GM23338 (cell line): ENCODE measurements at places on chromosomes 5 and 9. TPM values are rescaled to one million over a fixed set of nuclear protein-coding genes. Genes with fewer than 3 reads are reported as not detected.

The TNC gene
- total RNA-seq: 2.7 and 3.7 TPM in 2 replicates

The XRCC4 gene
- total RNA-seq: 11.5 and 12.4 TPM in 2 replicates

The ZMYND19 gene
- 50.3 and 58.5 TPM in 2 replicates for total RNA-seq

The DCAF12 gene
- total RNA-seq: 20.7 and 27.5 TPM in 2 replicates

GRCh38 chr5:154791535-154791934 is 36.4 kb downstream of the LARP1 start:
- DNase-seq: no peak

DNA sequence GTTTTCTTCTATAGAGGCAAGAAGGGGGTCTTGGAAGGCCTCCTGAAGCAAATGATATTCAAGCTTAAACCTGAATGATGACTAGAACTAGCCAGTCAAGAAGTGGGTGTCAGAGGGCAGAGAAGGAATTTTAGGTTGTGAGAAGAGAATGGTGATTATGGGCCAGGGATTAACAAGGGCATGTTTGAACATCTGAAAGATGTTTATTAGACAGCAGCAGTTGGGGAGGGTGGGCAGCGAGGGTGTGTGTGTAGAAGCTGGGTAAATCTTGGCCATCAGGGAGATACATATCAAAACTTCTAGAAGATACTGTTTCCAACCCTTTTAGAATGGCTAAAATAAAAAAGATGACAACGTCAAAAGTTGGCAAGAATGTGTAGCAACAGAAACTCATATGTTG is 54.5 kb downstream of the MAN2A1 start:
- no peak for DNase-seq

DNA sequence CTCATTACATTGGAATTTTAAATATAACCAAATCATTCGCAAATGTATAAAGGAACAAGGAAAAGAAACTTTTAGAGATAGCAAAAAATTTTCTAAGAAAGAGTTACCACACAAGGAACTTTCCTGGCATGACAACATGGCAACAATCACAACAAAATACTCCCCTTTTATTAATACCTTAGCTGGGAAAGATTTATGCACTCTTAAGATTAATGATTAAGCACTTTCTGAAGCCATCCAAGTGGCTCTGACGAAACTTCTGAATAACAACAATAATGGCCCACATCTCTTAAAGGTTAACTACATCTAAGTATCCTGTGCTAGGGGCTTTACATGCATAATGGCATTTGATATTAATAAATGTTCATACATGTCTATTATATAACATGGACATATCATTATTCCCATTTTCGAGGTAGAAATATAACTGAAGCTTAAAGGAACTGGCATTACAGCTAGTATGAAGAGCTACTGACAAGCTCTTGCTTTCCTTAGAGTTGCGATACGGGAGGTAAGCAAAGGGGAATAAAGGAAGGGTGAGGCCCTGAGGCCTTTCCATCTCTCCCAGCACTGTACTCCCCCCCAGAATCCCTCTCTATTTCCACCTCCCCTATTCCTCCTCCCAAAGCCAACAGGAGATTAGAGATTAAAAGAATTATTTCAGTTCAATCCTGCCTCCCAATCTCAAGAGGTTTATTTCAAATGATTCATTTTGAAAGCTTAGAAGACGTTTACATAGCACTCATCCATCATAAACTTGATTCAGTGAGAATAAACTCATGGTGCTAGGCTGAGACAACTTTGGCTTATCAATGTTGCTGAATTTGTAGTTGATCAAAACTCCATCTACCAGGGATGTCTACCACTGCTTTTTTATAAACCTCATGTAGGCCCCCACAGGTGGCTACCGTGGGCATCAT is 9.6 kb downstream of the MTMR12 start:
- DNase-seq: no peak

DNA sequence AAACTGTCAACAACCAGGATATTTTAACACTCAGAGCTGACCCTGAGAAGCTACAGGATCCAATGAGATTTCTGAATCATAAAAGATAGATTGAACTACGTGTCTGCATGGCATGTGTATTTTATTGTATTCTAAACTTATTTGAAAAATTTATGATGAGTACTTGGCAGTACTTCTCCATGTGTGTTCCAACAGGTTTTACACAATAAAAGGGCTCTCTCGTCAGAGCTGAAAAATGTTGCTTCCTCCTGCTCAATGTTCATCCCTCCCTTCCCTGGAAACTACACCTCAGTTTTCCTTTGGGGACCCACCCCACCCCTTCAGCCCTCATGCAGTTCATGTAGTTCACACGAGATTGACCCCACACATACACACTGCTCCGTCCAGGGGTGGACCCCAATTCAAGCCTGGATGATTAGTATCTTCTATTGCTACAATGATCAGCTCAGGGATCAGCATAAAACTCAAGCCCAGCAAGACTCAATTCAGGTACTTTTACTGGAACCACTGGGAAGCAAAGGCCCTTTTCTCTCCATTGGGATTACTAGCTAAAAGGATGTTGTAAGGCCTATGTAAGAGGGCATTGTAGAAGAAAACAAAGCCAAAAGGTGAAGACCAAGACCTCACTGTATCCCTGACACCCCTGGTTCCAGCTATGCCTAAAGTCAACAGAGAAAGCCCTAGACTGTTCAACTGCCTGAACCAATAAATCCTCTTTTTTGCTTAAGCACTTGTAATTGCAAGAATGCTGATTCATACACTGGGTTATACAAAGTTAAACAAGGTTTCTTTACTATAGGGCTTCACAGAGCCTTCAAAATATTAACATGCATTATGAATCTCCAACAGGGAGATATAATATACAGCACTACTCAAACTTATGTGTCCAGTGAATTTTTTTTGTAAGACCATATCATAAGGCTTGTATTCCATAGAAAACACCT is 112.6 kb downstream of the SAXO1 start:
- no peak for DNase-seq

DNA sequence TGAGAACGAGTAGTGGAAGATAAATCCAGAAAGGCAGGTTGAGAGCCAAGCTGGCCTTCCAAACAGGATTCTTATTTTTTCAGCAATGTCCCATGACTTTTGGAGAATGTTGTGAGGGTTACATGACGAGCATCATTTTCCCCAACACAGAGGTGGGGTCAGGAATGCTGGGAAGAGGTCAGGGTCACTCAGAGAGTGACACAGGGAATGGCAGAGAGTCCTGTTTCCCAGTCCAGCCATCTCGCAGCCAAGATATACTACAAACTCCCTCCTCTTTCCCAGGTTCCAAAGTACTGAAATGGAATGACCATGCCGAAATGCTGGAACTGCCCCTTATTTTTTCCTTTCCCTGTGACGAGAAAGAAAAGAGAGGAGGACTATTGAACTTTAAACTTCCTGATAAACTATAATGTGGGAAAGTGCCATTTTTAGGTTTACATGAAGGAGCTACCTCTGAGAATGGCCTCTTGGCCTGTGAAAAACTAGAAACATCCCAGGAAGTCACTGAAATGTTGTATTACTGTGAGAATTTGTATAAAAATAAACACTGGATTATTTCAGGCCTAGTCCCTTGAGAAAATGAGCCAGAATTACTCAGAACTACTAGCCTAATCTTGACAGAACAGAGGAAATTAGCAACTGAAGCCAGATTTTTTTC is 420.4 kb downstream of the CETN3 start:
- no peak for DNase-seq

DNA sequence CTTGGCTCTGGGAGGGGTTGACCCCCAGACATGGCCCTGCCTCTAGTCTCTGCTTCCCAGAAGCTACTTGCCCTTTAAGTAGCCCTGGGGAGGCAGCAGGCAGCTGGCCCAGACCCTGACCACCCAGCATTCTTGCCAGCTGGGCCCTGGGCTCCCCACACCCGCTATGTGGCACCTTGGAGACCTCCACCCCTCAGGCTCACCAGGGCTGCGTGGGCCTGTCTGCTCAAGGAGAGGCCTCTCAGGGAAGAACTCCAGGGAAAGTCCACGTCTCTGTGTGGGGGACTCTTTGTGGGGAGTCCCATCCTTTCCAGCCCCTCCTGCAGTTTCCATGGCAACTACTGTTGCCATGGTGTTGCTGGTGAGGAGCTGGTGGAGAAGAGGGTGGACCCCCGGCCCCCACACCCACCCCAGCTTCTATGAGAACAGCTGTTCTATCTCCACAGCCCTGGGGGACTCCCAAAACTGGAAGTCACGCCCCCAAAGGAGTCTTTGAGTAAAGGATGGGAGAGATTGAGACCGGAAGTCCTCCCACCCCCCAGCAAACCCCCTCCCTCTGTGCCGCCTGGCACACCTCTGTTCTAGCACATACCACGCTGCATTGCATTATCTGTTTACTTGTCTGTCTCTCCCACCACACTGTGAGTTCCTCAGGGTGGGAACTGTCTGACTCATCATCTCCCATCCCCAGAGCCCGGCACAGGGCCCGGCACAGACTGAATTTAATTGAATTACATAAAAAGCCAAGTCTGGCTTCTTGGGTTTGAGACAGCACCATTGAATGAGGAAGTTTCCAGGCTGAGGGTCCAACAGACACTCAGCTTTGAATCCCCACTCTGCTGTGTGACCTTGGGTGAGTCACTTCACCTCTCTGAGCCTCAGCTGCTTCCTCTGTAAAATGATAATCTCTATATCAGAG is 12.6 kb downstream of the DNM1 start:
- DNase-seq: no peak

DNA sequence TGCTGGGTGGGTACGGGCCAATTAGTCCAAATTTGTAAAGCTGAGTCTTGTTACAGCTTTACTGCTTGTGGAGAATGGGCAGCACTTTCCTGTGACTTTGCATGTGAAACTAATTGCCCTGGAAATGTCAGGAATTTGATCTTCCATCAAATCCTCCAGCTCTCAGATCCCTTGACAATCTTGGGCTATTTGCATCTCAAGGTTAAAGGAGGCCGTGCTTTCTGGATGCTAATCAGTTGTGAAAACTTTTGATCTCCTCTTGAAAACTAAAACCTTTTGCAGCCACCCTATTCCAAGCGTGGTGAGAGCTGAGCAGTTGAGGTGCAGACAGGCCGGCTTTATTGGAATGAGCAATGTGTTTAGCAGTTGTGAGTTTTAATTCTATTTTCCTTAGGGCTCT is 68.0 kb upstream of the CLINT1 start:
- peak; percentile 84 for DNase-seq

DNA sequence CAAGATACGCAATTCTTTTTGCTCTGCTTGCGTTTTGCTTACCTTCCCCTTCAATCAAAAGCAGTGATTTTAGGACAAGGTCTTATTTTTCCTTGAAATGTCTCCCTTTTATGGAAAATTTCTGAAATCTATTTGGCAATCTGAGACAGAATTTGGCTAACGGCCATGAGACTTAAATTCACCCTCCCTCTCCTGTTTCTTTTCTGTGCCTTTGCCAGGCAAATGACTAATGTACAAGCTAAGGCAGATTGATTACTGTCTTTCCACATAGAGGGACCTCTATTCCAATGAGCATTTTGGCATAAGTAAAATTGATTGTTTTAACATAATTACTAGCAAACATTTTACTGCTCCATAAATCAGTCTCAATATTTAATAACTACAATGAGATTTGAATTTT is 31.7 kb downstream of the FAM81B start:
- DNase-seq: no peak

GRCh38 chr5:165836046-165836445 is 2330.6 kb downstream of the MAT2B start:
- DNase-seq: no peak

DNA sequence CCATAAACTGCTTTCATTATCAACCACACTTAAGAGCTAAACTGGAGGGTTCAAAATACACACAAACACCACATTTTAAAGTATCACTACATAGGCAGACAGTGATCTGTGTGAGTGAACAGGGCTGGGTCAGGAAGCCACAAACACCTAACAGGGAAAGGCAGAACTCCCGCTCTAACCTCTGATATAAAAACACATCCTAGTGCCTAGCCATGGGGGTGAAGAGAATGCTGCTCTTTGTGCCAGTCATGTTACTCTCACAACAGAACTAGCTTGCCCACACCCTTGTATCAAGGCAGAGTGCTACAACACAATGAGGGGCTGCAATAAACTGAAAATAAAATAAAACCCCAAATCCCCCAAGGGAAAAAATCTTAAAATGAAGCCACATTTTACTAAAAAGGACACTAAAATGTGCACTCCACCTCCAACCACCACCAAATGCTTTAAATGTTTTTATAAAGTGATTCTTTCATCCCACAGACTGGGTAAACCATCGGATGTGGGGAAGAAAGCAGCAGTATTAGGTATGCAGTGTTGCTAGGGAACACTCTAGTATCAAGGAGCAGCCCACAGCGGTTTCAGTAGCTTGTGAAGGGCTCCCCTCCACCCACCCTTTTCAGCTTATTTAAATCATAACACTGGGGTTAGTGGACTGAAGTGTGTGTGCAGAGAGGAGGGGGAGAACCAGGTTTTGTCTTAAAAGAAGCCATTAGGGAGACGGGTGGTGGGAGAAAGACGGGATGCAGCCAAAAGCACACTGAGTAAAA is 64.5 kb downstream of the TMEM161B start:
- peak; percentile 59 for DNase-seq
